ENCODE measurements at places on chromosomes 5 and 9. TPM values are rescaled to one million over a fixed set of nuclear protein-coding genes. Genes with fewer than 3 reads are reported as not detected.

The SH3PXD2B gene
- total RNA-seq, result 16.2 TPM

The COL15A1 gene
- 0.57 TPM for total RNA-seq

The EXOSC3 gene
- 80.0 TPM for total RNA-seq

The LHX6 gene
- 3.1 TPM for total RNA-seq

The SLC6A7 gene
- not detected for total RNA-seq

The CNTNAP3 gene
- 8.0 TPM for total RNA-seq

The IARS1 gene
- total RNA-seq, result 123 TPM

The RABEPK gene
- 37.8 TPM for total RNA-seq

The PCDHB8 gene
- 0.28 TPM for total RNA-seq

The HNRNPAB gene
- total RNA-seq, result 305 TPM

The OR1J2 gene
- not detected for total RNA-seq

The ADCY2 gene
- total RNA-seq, result not detected

The ZNF300 gene
- total RNA-seq, result 1.9 TPM

The ALAD gene
- total RNA-seq, result 17.1 TPM

The KIF20A gene
- 41.8 TPM for total RNA-seq

The PAX5 gene
- total RNA-seq, result 0.09 TPM

The CYLC2 gene
- total RNA-seq, result not detected

The CXCL14 gene
- 0.27 TPM for total RNA-seq

The NEURL1B gene
- 10.0 TPM for total RNA-seq

The FCN2 gene
- total RNA-seq, result not detected

The FBXO10 gene
- 7.3 TPM for total RNA-seq

The CRB2 gene
- 0.13 TPM for total RNA-seq

The ARHGEF28 gene
- 11.6 TPM for total RNA-seq

The SLC34A3 gene
- 0.15 TPM for total RNA-seq

The ADAMTSL1 gene
- 0.08 TPM for total RNA-seq

The WWC1 gene
- 70.4 TPM for total RNA-seq

Data from A549 treated with AZD2906 at 1 μM for 4 hours (cell line).